ENCODE measurements at places on chromosomes 1 and 21.
A peak's percentile ranks its signal among the peaks of the same experiment; 100 is the strongest.

- peak; percentile 38 for DNase-seq
These were observed 456 bp upstream of the SMYD2 start for GRCh38 chr1:214280386-214281020.

GRCh38 chr1:3432306-3432705 lies 22.2 kb upstream of the ARHGEF16 start:
- no peak for DNase-seq

- no peak for DNase-seq
These were observed 50.7 kb upstream of the LAMC2 start for GRCh38 chr1:183135336-183135735.

DNA sequence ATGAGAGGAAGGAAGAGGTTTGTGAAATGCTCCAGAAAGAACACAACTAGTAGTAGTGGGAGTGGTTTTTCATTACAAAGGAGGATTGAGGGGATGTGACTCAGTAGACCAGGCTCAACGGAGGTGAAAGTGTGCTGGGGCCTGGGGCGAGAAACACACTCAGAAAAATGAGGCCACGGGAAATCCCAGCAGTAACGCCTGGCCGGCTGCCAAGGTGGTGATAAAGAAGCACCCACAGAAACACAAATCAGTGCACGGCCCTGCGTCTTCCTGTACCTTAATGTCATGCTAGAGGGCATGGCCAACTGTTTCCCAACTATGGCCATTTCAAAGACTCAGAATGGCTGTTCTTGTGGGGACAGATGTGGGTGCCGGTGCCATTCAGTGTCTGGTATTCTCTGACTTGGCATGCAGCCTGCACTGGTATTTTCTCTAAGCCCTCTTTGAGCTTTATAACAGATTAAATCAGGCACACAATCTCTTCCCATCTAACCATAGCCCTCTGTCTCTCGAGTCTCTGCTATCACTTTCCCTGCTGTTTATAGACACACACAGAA lies 38.2 kb downstream of the URB2 start:
- DNase-seq = peak; percentile 90

- DNase-seq = no peak
These were observed 28.1 kb upstream of the SDC3 start for GRCh38 chr1:30936541-30937171.

GRCh38 chr1:180912211-180912800 lies 391 bp upstream of the KIAA1614 start:
- DNase-seq = no peak
